ENCODE measurements at places on chromosomes 6 and 20.

- peak; percentile 67 for DNase-seq
Observed at GRCh38 chr6:77040568-77041195, 422.6 kb downstream of the HTR1B start.

GRCh38 chr6:135282395-135282794 is 101.3 kb downstream of the MYB start:
- DNase-seq: no peak

GRCh38 chr6:52000064-52000463 is 87.3 kb downstream of the PKHD1 start:
- DNase-seq: no peak

- no peak for DNase-seq
Observed at GRCh38 chr6:139468178-139468819, 93.9 kb upstream of the CITED2 start.

DNA sequence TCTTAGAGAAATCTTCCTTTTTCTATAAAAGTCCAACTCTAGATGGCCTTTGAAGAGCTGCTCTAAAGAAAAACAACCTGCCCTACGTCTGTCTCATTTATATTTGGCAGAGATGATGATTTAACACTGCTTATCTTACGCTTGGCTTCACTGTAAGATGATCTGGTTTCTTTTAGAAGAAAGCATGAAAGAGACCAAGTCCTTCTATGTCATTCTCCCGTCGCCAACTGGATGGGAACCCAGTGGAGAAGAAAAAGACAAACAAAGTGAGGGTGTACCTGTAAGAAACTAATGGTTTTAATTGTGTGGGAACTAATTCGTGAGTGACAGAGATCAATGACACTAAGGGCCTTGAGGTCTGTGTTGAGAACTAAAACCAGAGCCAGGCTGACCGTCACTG is 92.8 kb downstream of the MBOAT1 start:
- DNase-seq: no peak

- DNase-seq: no peak
Observed at GRCh38 chr6:38194282-38194572, 374.7 kb downstream of the ZFAND3 start.

DNA sequence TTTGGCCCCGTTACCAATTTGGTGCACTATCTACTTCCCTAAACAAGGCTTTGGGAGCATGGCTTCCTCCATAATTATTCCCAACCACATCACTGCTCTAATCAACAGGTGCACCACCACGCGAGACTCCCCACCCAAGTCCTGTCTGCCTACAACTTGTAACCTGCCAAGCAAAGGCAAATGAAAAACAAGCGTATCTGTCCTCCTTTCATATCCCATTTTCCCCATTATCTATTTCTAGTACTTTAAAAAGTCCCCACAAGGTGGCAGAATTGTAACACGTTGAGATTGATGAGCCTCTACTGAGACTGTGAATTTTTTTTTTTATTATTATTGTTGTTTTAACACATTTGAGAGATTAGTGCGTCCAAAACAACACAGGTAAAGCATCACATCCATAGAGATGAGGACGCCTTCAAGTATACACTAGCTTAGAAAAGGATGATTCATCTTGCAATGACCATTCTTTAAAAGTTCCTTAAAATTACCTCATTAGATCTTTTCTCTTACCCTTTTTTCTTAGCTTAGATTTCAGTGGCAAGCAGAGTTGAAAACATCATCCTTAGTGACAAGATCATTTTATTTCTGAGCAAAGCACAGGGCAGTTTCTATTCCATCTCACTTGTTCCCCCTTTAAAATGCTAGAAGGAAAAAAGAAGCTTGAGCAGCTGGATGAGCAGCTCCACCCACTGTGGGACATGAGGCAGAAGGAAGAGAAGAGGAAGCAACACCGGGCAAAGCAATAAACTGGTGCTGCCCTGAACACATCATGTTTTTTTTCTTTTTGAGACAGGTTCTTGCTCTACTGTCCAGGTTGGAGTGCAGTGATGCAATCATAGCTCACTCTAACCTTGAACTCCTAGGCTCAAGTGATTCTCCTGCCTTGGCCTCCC is 210.8 kb downstream of the ARHGAP18 start:
- DNase-seq: peak; percentile 80

DNA sequence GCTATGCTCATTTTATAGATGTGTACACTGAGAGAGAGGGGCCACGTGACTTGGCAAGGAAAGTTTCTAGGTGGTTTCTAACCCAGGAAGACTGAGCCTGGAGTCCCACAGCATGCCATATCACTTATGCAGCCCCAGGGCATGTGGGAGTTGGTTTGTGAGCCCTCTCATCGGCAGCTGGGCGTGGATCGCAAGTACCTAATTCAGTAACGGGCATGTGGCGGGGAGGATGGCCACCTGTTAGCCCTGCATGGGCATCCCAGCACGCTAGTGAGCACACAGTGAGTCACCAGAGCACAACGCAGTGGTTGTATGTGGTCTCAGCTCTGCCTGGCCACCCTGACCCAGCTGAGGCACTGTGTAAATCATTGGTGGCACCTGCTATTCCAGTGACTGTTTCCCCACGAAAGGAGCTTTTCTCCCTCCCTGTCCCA is 88.3 kb downstream of the NINL start:
- peak; percentile 16 for DNase-seq

GRCh38 chr20:9442858-9443257 is 71.5 kb upstream of the LAMP5 start:
- DNase-seq: peak; percentile 21

DNA sequence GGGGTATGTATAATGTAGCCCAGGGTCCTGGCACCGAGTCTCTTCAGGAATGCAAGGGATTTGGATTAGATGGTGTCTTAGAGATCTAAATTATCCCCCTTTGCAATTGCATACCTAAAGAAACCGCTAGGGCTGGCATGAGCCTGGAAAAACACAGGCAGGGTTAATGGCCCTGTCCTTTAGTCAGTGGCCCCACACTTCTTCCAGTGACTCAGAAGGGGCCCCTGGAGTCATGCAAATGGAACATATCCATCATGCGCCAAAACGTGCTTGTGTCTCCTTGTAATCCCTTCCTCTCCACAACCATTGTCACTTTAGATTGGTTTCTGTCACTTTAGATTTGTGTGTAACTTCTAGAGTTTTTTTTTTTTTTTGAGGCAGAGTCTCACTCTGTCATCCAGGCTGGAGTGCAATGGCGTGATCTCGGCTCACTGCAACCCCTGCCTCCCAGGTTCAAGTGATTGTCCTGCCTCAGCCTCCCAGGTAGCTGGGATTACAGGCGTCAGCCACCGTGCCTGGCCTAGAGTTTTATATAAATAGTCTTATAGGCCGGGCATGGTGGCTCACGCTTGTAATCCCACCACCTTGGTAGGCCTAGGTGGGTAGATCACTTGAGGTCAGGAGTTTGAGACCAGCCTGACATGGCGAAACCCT is 8.7 kb upstream of the MYBL2 start:
- DNase-seq: peak; percentile 24

DNA sequence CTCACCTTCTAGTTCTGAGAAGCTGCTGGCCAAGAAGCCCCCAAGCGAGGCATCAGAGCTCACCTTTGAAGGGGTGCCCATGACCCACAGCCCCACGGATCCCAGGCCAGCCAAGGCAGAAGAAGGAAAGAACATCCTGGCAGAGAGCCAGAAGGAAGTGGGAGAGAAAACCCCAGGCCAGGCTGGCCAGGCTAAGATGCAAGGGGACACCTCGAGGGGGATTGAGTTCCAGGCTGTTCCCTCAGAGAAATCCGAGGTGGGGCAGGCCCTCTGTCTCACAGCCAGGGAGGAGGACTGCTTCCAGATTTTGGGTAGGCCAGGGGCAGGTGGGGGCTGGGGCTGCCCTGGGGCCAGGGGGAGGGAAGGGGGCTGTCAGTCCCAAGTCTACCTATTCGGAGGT is 2.3 kb downstream of the MYLK2 start:
- no peak for DNase-seq

DNA sequence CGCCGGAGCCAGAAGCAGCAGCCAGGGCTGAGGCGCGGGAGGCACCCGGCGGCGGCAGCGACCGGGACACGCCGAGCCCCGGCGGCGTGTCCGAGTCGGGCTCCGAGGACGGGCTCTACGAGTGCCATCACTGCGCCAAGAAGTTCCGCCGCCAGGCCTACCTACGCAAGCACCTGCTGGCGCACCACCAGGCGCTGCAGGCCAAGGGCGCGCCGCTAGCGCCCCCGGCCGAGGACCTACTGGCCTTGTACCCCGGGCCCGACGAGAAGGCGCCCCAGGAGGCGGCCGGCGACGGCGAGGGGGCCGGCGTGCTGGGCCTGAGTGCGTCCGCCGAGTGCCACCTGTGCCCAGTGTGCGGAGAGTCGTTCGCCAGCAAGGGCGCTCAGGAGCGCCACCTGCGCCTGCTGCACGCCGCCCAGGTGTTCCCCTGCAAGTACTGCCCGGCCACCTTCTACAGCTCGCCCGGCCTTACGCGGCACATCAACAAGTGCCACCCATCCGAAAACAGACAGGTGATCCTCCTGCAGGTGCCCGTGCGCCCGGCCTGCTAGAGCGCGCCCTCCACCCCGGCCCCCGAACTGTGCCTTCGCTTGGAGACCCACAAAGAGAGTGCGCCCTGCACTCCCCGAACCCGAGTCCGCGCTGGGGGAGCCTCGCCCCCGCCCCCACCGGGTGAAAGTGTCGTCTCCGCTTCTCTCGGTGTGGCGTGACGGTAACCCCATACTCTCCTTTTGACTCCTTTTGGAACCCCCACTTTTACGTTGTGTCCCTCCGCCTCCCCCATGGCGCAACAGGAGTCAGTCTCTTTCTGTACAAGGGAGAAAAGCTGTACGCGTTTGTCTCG is 1.6 kb downstream of the INSM1 start:
- no peak for DNase-seq

GRCh38 chr20:33010674-33011449 is 3.4 kb downstream of the BPIFB2 start:
- no peak for DNase-seq

DNA sequence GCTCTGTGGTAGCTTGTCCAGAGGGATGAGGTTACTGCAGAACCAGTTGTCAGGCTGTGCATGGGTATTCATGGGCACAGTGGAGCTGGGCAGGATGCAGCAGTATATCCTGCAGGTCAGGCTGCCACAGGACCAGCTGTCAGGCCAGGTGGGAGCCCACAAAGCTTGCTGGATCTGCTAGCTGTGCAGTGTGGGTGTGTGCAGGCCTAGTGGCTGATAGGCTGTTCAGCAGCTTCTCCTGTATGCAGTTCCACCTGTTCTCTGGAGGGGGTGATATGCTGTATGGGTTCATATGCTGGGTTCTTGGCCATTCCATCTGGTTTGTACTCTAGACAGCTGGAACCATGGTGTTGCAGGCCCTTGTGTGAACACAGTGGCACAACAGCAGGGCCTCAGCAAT is 40.6 kb upstream of the TPD52L1 start:
- DNase-seq: no peak

DNA sequence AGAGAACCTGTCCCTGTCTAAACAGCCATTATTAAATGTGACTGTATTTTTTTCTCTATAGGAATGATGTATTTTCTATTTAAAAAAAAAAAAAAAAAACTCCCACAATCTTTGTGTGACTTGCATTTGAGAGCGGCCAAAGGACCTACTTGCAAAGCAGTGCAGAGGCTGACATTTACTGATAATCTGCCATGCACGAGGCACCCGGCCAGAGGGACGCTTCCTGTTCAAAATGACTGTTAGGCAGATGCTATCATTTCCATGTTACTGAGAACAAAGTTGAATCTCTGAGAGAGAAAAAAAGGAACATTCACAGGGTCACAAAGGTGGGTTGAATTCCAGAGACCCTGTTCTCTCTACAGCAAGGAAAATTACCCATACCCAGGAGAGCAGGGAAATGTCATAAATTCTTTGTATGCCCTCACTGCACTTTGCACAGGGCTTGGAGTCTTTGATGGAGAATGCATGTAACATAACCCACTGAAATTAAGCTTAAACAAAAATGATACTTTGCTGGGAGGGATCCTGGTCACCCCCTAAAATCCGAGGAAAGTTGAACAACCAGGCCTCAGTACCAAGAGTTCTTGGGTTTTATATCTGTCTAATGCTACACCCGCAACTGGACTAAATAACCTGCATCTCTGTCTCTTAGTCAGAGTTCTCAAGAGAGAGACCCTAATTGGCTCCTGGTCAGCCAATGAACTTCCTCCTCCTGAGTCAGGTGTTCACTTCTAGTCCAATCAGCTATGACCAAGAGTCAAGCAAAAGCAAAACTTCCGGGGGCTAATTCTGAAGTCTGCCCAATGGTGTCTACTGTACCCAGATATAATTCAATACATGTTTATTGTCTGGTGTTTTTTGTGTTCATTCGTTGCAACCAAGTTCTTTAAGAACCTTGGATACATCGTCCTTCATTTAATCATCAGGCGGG is 61.2 kb downstream of the GCLC start:
- peak; percentile 42 for DNase-seq

GRCh38 chr6:119355157-119355556 is 5.6 kb upstream of the MAN1A1 start:
- peak; percentile 57 for DNase-seq

DNA sequence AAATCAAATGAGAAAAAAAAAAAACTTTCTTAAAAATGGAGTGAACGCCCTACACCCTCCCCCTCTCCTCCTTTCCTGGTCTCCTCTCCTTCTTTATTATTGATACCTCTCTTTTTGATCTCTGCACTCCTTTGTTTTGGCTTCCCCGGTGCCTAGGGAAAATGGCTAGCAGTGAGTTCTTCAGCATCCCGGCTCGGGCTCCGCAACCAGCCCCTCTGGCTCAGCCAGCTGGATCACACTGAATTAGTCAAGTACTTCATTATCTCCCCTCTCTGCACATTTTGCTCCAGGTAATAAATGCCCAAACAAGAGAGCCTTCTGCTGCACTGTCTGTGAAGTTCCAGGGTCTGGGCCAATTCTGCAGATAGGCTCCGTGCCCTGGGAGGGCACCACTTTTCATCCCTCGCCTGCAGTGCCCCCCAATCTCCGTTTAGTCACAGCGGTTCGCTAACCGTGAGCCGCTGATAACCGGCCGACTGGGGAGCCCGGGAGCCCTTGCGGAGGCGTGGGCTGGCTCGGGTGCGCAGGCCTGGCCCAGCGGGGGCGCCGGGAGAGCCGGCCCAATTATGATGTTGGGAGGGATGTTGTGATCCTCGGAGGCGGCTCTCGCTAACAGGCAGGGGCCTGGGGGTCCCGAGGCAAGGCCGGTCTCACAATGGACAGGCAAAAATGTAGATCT is 301.9 kb downstream of the TFAP2A start:
- DNase-seq: no peak

DNA sequence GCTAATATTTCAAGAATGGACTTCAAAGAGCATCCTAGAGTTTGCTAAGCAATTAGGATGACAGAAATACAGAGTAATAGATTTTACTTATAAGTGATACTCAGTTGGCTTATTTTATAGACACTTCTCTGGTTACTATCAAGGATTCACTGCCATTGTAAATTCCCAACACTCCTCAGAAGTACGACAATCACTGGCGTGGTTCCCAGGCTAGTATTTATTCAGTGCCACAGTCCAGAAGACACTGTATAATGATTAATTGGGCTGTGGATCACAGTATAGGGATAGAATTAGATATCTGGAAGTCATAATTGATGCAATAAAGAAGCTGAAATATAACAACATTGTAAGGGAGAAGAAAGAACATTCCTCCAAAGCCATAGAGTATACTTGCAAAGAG is 15.7 kb downstream of the MANEA start:
- DNase-seq: no peak

- DNase-seq: no peak
Observed at GRCh38 chr6:10410207-10411050, 4.4 kb downstream of the TFAP2A start.

- no peak for DNase-seq
Observed at GRCh38 chr6:52667572-52667971, 3.3 kb upstream of the TMEM14A start.

- DNase-seq: peak; percentile 74
Observed at GRCh38 chr20:35329435-35330139, 37.4 kb upstream of the FAM83C start.

Data from fibroblast of mammary gland (primary cell).